ENCODE measurements at places on chromosomes 6 and 20.

- no peak for DNase-seq
Observed at GRCh38 chr6:85127696-85128243, 322.1 kb upstream of the NT5E start.

- no peak for DNase-seq
Observed at GRCh38 chr20:44970243-44970757, 4.0 kb downstream of the STK4 start.

- no peak for DNase-seq
Observed at GRCh38 chr20:48749437-48749836, 78.4 kb downstream of the PREX1 start.

DNA sequence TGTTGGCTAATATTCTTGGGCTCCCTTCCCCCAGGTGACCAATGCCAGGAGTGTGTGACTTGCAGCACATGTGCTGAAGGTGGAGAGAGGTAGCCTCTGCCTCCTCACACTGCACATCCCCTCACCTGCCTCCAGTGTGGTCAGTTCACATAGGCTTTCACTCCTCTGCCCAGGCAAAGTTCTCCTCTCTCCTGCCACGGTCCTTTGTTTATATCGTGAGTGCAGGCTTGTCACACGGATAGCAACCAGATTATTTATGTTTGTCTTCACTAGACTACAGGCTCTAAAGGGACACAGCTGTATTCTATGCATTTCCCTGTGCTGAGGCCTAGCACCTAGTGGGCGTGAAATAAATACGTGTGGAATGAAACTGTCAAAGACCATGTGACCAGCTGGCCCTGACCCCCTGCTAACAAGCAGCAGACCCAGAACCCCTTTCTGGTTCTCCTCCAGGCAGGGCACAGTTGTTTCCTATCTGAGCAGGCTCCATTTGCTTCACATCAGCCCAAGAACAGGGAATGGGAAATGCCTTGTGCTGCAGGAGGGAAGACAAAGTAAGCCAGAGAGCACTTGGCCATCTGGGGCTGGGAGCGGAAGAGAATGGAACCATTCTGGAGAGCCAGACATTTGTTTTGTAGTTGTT lies 42.3 kb downstream of the UNC5CL start:
- DNase-seq = no peak

DNA sequence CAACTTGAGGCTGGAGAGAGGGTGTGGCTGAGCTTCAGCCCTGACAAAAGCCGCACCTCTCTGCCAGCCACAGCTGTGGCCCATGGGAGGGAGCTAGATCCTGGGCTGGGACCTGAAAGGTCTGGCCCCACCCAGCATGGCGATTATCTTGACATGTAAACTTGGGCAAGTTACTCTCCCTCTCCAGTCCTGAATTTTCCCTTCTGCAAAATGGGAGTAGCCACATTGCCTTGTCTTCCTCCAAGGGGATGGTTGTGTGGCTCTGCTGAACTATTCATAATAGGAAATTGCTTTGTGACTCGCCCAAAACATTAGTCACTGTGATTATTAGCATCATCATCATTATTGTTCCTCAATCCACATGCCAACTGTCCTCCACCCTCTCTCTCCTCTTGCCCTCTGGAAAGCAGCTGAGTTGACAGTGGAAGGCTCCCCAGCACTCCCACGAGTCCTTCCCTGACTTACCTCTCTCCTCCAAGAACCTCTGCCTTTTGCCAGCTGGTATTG lies 23.0 kb upstream of the RBPJL start:
- no peak for DNase-seq

DNA sequence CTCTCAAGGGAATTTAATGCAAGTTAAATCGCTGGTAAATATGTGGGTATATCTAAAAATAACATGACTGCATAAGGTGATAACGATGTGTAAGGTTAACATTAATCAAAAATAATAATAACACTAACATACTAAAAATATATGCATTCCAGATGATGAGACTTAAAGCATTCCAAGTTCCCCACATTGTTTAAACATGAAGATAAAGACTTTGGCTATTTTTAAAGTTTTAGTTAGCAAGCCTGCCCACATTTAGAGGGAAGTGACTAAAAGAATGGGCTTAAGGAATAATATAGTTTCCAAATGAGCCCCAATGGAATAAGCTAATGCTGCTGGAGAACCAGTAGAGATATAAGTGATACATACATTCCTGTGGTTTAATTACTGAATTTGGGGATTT lies 941.3 kb downstream of the TBC1D32 start:
- no peak for DNase-seq

DNA sequence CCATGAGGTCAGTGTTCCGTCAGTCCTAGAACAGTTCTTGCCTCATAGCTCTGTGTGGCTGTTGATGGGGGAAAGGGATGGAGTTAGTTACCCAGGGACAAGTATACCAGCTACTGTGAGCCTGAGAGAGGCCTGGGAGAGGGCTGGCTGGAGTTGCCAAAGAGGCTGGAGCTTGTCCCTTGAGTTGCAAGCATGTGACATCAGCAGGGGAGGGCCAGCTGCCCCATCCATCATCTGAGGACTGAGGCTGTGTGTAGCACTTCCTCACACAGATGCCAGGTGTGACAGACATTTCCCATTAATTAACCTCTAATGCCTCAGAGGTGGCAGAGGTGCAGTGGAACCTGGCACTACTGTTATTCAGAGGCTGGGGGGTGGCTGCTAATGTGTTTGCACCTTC lies 131.6 kb downstream of the PHACTR3 start:
- DNase-seq = no peak

GRCh38 chr20:49758781-49759180 lies 45.1 kb upstream of the B4GALT5 start:
- no peak for DNase-seq

- DNase-seq = no peak
Observed at GRCh38 chr20:35191419-35192117, 19.7 kb downstream of the PROCR start.

- no peak for DNase-seq
Observed at GRCh38 chr20:51482836-51483473, 59.6 kb downstream of the NFATC2 start.

- DNase-seq = no peak
Observed at GRCh38 chr20:24469894-24470745, 691 bp downstream of the SYNDIG1 start.

- no peak for DNase-seq
Observed at GRCh38 chr6:168641446-168641845, 200.5 kb downstream of the SMOC2 start.

DNA sequence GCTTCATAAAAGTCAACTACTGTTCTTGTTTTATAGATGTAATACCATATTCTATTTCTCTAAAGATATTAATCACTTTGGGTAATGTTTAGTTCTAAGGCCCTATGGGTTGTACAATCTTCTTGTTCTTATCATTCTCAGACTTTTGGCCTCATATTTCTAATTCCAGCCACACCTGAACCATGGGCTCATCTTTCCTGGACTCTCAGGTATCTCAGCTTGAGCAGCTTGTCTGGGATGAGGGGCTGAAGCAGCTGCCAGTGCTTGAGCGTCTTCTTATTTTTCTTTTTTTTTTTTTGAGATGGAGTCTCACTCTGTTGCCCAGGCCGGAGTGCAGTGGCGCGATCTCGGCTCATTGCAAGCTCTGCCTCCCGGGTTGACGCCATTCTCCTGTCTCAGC lies 150.2 kb downstream of the KIF6 start:
- no peak for DNase-seq

- DNase-seq = no peak
Observed at GRCh38 chr20:25313593-25313992, 65.7 kb downstream of the PYGB start.

- DNase-seq = no peak
Observed at GRCh38 chr6:83180426-83180950, 12.6 kb downstream of the PGM3 start.

DNA sequence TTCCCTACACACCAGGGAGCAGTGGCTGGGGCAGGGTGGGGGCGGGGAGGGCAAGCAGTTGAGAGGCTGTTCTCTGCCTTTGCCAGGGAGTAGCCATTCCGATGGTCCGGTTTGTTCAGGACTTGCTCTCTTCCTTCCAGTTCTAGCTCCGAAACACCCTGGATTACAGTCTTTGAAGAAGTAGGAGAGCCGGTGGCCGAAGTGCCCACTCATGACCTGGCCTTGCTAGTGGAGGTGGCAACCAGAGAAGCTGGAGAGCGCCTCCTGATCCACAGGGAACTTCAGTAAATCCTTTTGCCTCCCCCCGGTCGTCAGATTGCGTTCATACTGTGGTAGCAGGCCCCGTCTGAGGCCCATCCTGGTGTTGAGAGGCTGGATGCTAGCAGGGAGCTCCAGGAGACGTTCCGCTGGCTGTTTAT lies 92.8 kb downstream of the ARID1B start:
- DNase-seq = no peak

GRCh38 chr20:63942969-63943807 lies 13.0 kb downstream of the UCKL1 start:
- no peak for DNase-seq

- no peak for DNase-seq
Observed at GRCh38 chr20:33733654-33734576, 2.1 kb downstream of the ZNF341 start.

DNA sequence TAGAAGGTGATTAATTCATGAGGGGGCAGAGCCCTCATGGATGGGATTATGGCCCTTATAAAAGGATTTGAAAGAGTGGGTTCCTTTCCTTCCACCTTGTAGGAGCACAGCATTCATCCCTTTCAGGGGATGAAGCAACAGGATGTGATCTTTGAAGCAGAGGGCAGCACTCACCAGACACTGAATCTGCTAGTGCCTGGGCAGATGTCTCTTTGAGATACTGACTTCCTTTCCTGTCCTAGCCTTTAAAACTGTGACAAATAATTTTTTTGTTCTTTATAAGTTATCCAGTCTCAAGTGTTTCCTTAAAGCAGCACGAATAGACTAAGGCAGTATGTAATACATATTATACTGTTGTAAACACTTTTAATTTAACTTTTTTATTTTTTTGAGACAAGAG lies 538.6 kb upstream of the RNF217 start:
- no peak for DNase-seq

DNA sequence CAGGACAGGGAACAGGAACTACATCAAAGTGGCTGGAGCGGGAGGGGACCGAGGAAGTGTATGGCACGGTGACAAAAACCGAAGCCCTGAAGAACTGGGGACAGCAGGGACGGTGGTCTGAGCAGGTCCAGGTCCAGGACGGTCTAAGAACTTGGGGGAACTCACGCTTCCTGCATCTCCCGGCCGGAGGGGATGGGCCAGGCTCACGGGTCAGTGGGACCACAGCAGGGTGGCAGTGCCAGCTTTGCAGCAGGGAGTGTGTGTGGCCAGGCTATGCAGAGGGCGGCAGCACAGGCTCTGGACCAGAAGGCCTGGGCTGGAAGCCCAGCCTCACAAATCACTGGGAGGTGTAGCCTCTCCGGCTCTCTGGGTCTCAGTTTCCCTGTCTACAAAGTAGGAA lies 123.8 kb downstream of the BMP7 start:
- no peak for DNase-seq

- peak; percentile 3 for DNase-seq
Observed at GRCh38 chr20:37945091-37945547, 42.2 kb downstream of the VSTM2L start.

- no peak for DNase-seq
Observed at GRCh38 chr6:16092140-16092539, 36.7 kb upstream of the MYLIP start.

GRCh38 chr20:23646106-23646873 lies 8.5 kb upstream of the CST3 start:
- no peak for DNase-seq

DNA sequence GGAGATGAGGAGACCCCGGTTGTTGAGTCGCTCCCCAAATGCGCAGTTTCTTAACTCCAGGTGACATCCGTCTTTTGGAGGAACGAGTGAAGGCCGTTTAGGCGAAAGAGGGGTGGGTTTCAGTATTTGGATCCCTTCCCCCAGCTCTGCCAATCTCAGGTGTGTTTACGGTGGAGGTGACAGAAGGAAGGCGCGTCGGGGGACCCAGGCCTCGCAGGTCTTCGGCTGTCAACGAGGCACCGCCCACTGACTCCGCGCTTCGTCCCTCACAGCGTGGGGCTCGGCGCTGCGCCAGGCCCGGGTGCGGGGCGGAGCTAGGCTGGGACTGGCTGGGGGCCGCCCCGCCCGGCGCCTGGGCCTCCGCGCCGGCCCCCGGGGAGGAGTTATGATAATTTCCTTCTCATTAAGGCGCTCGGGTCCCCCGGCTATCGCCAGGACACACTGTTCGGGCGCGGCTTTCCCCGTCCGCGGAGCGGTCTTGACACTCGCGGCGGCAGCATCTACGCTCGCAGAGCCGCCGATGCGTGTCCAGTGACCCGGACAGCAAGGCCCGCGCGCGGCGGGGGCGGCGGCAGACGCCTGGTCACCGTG lies at the start of gene TFAP2C:
TSS of gene TFAP2C (plus strand) at position 434 of the 591 bp plus-strand sequence. CDS start 239 bp downstream, outside the sequence.
- DNase-seq = no peak

GRCh38 chr6:54588176-54588575 lies 258.4 kb upstream of the FAM83B start:
- no peak for DNase-seq

DNA sequence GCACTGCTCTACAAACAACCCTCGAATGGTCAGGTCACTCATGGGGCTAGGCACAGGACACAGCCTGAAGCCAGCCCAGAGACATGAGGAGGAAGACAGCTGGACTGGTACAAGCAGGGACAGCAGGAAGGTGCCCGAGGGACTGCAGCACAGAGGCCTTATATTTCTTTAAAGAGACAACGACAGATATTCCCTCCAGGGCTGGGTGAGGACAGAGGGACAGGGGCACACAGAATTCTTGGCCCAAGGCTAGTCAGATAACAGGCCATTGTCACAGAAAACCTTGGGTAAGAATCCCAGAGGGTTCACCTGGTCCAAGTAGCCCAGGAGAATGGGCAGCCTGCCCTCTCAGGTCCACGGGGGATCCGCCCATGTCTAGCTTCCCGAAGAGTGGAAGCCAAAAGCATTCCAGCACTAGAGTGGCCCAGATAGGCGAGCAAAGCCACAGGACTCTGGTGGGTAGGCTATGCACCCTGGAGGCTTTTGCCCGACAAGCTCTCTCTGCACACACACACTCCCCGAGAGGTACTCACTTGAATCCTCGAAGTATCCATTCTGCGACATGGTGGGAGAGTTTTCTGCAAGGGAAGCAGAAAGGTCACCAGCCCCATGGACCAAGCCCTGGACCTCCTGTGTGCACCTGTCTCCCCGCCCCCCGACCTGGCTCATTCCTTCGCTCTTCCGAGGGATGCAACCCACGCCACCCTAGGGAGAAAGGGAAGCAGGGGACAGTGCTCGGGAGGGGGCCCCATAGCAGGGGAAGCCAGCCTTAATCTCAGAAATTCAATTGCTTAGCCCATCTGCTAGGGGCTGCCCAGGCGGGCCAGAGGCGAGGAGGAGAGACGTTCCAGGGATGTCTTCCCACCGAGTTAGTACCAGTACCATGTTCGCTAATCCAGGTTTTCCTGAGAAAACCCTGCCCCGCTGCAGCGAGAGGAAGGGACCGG lies 1.7 kb downstream of the SLC4A11 start:
- DNase-seq = no peak

Measured in activated CD8-positive, alpha-beta memory T cell treated with anti-CD3 and anti-CD28 coated beads, Interleukin-2, amount 10 ng/mL, durations not matched to agents 7 days and 5 days (primary cell).